Fibroblast of skin of right biceps (primary cell): ENCODE measurements at places on chromosomes 12 and 14.

DNA sequence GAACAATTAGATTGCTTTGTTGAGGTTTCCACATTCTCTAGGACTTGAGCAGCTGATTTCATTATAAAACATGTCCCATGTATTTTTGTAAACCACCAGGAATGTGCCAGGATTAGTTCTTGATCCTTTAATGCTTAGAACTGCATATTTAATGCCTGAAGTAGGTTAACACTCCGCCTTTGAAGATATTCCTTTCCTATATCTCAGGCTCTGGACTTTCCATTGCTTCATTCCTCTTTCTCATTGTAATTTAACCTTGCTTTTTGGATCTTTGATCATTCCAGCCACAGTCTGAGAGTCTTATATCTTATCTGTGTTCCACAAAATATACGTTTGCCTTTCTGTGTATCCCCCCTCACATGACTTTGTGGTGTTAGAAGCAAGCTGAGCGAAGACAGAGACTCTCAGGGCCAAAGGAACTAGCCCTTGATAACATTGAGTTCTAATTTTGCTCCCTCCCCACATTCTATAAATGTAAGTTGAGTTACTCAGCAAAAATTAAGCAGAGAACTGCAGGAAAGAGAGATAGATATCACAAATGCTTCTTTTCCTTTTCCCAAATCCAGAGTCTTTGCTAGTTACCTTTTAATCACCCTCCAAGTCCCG is 2.4 kb upstream of the CLEC1B start:
- DNase-seq: peak; percentile 6

GRCh38 chr12:110694330-110694901 is 5.5 kb upstream of the HVCN1 start:
- no peak for DNase-seq

DNA sequence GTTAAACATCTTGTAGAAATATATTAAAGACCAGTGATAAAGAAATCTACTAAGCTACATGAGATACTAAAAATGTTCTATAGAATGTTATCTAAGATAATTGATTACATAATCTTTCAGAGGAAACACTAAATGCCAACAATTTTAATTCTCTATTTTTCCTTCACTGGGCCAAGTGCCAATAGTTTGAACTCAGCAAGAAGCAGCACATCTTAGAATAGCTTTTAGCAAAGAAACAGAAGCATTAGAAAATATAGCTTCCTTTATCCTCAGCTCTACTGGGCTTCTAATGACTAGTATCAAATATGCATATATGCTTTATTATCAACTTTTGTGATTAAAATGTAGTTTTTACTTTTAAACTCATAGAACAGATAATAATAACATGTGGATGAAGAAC is 461.4 kb upstream of the USP15 start:
- DNase-seq: no peak

- DNase-seq: no peak
Observed at GRCh38 chr12:93214523-93215289, 163.0 kb upstream of the NUDT4 start.

- DNase-seq: no peak
Observed at GRCh38 chr12:108616941-108617858, 16.5 kb downstream of the SELPLG start.

DNA sequence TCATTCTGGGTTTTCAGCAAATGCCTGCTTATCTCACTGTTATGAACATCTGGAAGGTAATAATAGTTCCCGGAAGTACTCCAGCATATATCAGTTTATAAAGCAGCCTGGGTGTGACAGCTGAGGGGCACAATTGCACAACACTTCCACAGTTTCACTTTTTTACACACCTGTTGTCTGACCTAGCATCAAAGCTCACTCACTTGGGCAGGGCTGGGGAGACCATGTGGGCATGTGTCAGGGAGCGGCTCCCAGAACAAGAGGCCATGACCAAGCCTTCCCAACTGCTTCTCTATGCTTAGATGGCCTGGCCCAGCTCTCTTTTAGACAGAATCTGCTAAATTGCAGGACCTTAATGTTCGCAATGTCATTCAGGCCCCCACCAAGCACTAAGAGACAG is 51.1 kb upstream of the RIC8B start:
- no peak for DNase-seq

DNA sequence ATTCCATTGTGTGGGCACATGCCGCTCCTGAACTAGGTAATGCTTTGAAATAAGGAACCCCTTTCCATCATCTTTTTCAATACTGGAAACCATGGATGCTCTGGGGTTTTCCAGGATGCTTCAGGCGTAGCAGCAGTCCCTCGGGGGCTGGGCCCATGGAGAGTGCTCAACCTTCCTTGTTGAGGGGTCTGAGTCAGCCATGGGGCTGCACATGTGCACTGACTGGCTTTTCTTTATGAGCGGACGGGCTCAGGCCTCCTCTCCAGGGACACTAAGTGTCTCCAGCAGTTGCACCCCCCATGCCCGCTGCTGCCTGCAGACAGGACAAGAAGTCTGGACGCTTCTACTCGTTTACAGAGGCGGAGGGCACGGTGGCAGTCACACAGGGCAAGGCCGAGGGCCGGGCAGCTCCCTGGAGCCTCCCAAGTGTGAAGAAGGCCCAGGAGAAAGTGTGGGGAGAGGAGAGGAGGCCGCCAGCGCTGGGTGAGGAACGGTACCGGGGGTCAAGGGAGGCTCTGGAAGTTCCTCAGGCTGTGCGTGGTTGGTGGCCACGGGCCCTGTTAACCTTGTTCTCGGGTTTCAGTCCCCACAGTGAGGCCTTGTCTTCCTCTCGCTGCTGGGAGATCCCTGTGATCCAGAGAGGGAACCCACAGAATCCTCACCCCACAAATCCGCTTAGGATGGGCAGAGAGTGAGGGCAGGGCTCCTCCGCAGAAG is 51.2 kb downstream of the TEAD4 start:
- DNase-seq: peak; percentile 13

- DNase-seq: no peak
Observed at GRCh38 chr12:27140478-27140969, 58.1 kb upstream of the C12orf71 start.

- DNase-seq: no peak
Observed at GRCh38 chr14:99598774-99599173, 5.2 kb downstream of the CCDC85C start.

DNA sequence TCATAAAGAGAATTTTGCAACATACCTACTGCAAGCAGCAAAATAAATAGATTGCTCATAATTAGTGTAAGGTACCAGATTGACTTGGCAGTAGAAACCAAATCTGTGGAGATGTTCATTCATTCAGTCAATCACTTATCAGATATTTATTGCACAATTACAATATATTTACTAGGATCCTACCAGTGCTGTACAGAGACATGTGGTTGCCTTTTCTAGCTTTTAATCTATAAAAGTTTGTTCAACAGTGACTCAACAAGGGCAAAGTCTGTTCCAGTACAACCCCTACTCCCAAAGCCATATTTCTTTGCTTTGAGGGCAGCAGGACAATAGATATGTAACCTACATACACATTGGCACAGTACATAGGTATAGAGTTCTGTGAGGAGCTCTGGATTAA is 27.3 kb downstream of the ABCD2 start:
- no peak for DNase-seq

DNA sequence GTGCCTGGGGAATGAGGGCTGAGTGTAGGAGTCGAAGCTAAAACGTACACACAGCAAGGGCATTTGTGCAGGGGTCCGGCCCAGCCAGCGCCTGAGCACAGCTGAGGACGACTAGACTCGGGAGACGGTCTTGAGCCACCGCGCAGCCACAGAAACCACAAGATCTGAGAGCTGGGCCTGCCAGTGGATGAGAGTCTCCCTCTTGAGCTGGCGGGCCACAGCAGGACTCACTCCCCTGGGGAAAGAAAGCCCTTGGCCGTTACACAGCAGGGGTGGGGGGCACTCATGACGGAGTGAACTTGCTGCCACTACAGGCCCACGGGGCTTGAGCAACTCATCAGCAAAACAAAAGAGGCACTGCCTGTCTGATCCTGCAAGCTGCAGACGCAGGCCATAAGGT is 23.0 kb downstream of the STX2 start:
- no peak for DNase-seq

DNA sequence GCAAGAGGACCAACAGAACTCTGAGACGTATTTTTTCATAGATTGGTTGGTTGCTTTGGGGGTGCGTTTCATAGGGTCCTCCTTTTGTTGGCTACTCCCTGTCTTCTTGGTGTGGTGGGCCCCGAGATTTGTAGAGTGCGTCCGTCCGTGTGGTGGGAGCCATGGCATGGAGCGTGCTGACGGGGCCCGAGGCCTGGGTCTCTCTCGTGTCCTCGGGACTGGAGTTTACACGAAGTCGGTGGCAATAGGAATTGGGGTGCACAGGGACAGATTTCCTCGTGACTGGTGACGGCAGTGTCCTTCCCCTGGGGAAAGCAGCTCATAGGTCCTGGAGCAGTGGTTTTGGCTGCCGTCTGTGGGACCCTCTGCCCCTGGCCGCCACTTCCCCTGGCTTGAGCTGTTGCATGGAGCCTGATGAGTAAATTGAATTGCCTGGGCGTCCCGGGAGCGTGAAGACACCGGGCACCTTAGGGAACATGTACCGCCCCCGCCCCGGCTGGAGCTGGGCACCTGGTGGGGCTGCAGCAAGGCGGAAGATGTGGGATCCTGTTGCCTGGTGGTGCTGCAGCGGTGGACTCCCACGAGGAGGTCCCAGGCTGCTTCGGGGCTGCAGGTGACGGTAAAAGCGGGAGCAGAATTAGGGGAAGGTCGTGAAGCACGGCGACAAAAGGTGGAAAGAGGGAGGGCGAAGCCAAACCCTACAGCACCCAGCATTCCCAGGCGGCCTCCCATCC is 153.7 kb upstream of the ALG10B start:
- no peak for DNase-seq

DNA sequence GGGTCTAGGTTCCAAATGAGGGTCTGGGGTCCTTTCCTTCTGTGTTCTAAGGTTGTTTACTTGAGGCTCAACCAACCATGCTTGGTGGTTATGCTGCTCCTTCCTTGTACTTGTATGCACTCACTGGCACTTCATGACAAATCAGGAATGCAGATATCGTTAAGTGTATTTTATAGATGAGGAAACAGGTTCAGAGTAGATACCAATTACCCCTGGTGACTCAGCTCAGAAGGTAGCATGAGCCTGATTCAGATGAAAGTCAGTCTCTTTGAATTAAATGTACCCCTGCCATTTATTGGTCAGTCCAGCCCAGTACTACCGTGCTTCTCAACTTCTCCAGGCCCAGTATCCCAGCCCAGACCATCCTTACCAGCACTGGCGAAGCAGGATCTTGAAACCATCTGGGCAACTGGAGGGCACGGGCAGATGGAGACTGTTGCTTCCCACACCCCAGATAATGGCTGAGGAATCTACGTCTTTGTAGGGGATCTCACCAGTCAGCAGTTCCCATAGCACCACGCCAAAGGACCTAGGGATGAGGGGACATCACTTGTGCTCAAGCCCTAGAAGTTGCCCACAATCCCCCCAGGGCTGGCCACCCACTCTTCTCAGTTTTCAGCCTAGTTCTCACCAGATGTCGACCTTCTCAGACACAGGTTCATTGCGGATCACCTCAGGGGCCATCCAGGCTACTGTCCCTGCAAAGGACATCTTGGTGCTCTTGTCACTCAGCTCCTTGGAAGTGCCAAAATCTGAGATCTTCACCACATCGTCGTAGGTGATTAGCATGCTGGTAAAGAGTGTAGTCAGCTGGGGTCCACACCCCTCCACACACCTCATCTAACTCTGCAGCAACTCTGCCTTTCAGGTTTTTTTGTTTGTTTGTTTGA is 14.3 kb downstream of the MAP3K12 start:
- no peak for DNase-seq

DNA sequence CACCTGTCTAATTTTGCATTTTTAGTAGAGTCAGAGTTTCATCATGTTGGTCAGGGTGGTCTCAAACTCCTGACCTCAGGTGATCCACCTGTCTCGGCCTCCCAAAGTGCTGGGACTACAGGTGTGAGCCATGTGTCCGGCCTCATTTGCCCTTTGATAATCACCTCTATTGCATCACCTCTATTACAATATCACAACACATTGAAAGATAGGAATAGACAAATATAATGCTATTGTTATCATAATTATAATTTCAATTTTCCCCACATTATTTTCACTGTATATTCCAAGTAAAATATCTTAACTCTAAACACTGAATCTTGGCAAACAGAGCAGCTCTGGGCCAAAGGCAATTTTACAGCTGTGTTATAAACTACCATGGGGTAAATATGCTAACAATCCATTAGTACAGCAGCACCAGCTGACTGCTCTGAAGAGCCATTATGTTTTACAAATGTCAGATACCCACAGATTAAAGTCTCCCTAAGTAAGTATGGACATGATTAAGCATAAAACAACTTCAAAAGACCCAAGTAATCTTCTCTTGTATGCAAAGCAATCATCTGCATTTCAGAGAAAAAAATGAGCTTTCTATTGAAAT is 173.2 kb downstream of the MED13L start:
- no peak for DNase-seq

GRCh38 chr14:89428546-89429198 is 11.6 kb upstream of the FOXN3 start:
- no peak for DNase-seq

DNA sequence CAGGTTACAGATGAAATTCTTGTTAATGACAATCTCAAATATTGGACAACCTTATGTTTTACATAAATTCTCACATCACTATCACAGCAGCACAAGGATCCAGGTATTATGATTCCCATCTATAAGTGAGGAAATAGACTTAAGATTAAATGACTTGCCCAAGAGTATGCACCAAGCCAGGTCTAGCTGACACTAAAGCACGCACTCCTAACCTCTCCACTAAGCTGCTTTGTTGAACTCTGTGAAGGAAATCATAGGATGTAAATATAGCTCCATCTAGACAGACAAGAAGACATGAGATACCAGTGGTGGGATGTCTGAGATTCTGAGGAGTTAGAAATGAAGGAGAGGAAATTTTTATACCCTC is 87.9 kb downstream of the PHLDA1 start:
- no peak for DNase-seq

DNA sequence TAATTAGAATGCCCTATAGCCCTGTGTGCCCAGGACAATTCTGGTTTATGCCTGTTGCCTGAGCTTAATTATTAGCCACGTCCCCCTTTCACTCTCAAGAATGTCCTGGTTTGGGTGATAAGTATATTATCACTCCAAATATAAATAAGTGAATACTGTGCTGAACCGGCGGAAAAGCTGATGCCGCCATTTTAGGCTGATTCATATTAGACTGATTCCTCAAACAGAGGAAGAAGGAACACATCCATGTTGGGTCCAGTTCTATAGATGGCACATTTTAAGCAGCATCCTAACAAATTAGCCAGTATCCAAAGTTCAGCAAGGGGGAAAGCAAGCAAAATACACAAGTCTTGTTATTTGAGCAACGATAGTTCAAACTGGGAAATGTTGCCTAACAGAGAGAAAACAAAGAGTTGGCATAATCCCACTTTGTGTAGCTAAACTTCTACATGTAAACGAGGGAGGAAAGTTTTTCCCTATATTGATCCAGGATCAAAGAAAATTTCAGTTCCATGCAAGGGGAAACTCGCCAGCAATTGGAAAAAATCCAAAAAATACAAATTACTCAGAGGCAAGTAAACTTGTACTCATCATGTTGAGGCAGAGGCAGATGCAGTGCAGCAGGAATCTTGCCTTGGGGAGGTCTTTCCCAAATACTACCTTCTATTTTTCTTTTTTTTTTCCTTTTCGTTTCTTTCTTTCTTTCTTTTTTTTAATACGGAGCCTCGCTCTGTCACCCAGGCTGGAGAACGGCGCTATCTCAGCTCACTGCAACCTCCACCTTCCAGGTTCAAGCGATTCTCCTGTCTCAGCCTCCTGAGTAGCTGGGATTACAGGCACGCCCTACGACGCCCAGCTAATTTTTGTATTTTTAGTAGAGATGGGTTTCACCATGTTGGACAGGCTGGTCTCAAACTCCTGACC is 96.2 kb downstream of the ITPR2 start:
- DNase-seq: peak; percentile 46

- DNase-seq: peak; percentile 70
Observed at GRCh38 chr12:105600911-105601545, 270.5 kb downstream of the C12orf75 start.

- DNase-seq: no peak
Observed at GRCh38 chr12:93663006-93663728, 14.0 kb upstream of the CRADD start.
